Activated T-helper 1 cell treated with anti-CD3 and anti-CD28 coated beads, Interleukin-2, amount 50 U/mL, for 16 hours (primary cell): ENCODE measurements at places on chromosomes 4 and X.

GRCh38 chr4:74675673-74676279 is 118.5 kb downstream of the BTC start:
- no peak for DNase-seq

GRCh38 chr4:47002580-47002979 is 9.2 kb upstream of the GABRA4 start:
- DNase-seq, result no peak

- no peak for DNase-seq
Observed at GRCh38 chr4:10172278-10172921, 55.8 kb upstream of the WDR1 start.

DNA sequence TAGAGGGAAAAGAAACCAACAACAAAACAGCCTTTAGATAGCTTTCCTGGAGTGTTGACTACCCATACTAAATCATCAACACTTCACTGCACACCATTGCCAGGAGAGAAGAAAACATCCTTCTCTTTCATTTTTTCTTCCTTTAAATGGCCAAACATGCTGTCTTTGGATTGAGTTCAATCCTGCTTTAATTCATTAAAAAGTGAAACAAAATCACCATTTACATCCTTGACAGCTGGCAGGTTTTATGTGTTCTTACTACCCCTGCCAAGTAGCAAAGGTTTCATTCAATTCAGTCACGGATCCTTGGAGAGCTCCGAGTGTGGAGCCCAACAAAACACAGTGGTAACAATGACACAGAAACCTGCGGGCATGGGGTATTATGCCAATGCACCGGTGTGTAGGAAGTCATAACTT is 568.3 kb downstream of the ANKRD50 start:
- no peak for DNase-seq

- no peak for DNase-seq
Observed at GRCh38 chrX:128051526-128051925, 677 bp downstream of the ACTRT1 start.

GRCh38 chr4:44583393-44583792 is 68.0 kb downstream of the YIPF7 start:
- DNase-seq, result no peak

DNA sequence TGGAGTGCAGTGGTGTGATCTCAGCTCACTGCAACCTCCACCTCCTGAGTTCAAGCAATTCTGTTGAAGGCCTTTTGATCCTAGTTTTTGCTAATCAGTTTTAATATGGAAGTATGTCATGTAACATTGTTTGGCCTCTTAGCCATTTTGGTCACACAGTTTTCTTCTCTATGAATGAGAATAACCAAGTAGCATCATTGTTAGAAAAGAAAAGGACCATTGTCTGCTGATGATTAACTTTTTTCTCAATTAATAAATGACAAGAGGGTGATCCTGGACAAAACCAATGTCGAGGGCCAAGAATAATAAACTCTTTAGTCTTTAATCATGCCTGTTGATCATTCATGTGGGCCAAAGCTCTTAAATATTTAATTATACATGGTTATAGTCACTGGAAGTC is 289.3 kb upstream of the MAGEB2 start:
- DNase-seq, result no peak

GRCh38 chrX:130418740-130419139 is 17.0 kb downstream of the RBMX2 start:
- DNase-seq, result no peak

- no peak for DNase-seq
Observed at GRCh38 chrX:13658602-13659001, 5.7 kb downstream of the TCEANC start.
